Activated T-cell treated with anti-CD3 and anti-CD28 coated beads, Interleukin-2, amount 50 U/mL, for 4 hours (primary cell): ENCODE measurements at places on chromosomes 12 and 14.

DNA sequence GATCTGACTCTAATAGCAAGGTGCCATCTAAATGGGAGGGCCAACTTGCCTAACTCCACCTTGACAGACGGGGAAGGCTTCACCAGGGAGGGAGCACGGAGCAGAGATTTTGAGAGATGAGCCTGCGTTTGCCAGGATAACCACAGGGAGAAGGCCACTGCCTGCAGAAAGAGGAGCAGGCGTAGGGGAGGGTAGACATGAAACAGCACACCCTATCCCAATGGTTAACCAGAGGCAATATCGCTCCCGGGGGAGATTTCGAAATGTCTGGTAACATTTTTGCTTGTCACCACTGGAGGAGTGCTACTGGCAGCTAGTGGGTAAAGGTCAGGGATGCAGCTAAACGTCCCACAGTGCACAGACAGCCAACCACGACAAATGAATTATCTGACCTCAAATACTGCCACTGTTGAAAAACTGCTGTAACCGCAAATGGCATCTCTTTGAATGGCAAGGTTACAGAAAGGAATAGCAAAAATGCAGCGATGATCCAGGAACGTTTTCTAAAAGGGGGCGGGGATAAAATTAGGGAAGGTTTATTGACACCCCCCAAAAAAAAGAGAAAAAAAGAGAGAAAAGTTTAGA lies 126.0 kb upstream of the ATF7IP start:
- DNase-seq, result peak; percentile 17

- DNase-seq, result no peak
Measured at GRCh38 chr14:21796916-21797315, 123.3 kb upstream of the OR4E1 start.

- DNase-seq, result no peak
Measured at GRCh38 chr12:44551631-44552030, 324.5 kb downstream of the NELL2 start.

GRCh38 chr12:51922762-51923505 lies 15.6 kb downstream of the ACVRL1 start:
- no peak for DNase-seq

GRCh38 chr14:101834800-101835547 lies 73.5 kb downstream of the PPP2R5C start:
- DNase-seq, result no peak

DNA sequence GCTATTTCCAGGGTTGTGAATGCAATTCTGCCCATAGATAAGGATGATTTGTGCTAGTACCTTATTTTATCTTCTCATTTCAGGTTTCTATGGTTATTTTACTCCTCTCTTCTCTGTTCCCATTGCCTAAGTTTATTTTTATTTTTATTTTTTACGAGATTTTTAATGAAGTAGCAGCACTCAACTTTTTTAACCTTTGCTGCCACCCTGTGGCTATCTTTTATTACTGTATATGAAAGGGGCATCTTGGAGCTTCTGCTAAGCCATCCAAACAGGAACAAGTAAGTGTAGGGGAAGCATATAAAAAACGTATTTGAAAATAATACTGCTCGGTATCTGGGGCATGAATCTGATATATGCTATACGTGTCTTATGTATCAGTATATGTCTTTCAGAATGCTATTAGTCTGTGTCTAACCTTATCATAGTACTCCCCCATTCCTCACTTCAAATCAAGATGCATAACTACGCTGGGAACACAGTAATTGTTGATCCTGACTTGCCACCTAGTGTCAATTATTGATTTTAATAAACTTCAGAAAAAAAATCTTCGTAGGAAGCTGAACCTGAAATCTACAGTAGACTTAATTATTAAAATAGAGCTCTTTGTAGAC lies 60.3 kb downstream of the KLRG1 start:
- DNase-seq, result no peak

DNA sequence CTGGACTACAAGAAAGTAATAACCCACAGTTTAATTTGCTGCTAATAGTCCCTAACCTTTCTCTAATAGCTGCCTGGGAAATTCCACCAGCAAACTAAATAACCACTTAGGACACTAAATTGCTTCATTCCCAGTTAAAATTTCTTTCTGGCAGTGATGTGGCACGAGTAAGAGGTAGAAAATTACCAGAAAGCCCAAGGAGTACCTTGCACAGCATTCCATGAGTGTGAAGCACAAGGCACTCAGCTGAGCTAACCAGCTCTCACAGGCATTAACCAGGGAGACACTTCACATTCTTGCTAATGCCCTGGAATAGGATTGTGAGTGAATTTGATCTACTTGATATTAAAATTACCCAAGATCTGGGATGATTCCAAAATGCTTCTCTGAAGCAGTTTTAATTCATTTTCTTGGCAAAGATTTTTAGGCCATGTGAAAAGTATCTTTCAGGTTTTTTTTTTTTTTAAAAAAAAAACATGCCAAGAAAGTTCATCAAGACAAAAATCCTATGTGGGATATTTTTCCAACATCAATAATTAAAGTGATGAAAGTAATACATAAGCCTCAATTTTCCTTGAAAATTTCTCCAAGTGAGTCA lies 29.5 kb downstream of the TSPAN8 start:
- no peak for DNase-seq

GRCh38 chr14:100263141-100263540 lies 24.2 kb downstream of the YY1 start:
- no peak for DNase-seq

DNA sequence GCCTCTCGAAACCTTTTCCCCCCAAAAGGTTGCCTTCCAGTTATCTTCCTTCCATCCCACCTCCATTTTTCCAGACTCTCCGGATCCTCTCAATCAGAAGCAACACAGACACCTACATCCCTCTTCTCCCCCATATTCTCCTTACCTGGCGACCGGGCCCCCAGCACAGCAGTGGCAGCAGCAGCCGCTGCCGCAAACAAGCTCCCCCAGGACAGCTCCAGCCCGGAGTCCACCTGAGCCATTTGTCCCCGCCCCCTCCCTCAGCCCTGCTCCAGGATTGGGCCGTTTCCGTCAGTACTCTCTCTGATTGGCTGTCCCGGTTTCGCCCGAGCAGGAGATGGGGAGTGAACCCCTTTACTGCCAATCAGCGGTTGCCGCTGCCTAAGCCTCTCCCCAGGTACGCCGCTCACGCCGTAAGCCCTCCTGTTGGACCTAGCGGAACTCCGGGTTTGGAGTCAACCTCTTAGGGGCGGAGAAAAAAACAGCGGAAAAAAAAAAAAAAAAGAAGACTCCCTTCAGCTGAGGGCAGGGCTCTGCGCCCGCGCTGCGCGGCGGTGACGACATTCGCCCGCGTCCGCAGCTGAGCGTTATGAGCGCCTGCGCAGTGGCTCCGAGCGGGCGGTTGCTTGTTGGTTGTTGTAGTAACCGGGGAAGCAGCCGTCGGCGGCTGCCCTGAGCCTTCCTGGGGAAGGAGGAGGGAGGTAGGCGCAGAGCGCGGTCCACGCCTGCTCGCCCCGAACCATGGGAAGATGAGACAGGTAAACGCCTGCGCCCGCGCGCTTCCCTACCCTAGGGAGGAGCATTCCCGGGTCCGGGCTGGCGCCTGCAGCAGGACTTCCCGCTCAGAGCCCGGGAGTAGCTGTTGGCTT lies at the start of the genes ERG28 and TTLL5:
ERG28 (minus strand) TSS at position 247 of the 869 bp plus-strand sequence. CDS start 3,374 bp downstream, outside the sequence.
TTLL5 (plus strand) TSS at position 617 of the 869 bp plus-strand sequence. CDS start 1,904 bp downstream, outside the sequence.
- peak; percentile 94 for DNase-seq

- no peak for DNase-seq
Measured at GRCh38 chr14:50215416-50215815, 16.0 kb downstream of the SOS2 start.

DNA sequence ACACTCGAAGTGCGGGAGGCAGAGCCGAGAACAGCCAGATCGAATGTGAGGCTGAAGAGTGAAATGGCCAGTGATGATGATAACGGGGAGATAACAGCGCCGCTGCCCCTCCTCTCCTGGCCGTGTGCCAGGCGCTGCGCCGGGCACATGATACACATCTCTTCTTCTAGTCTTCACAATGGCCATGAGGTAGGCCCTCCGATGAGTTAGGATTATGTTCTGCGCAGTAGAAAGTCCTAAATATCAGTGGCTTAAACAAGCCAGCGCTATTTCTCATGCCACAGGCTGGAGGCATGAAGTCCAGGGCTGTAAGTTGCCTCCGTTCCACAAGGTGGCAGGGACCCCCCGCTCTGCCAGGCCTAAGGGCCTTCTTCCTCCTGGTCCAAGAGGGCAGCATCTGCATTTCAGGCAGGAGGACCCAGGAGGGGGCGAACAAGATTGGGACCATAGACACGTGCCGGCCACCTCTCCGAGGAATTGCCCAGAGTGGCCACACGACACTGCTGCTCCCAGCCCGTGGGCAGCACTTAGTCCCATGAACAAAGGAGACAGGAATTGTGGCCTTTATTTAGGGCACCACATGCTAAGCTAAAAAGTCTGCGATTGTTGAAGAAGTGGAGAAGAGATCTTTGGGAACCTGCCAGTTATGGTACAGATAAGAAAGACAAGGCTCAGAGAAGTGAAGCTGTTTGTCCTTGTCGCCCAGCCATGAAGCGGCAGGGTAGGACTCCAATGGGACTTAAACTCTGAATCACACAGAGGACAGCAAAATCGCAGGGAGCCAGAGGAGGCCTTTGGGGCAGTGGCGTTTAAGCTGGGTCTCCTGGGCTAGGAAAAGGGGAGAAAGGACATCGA lies 10.9 kb upstream of the HVCN1 start:
- no peak for DNase-seq

DNA sequence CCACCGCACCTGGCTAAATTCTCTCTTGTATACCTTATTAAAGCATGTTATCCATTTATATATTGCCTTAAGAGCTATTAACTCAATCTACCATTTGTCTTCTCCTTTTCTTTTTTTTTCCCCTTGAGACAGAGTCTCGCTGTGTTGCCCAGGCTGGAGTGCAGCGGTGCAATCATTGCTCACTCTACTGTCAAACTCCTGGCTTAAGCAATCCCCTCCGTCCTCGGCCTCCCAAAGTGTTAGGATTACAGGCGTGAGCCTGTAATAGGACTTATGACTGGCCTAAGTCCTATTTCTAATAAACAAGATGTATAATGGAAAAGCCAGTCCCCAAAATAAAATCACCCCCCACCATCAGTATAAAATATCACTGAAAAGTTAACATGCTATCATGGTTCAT lies 14.4 kb downstream of the SNX6 start:
- no peak for DNase-seq

- DNase-seq, result no peak
Measured at GRCh38 chr12:85519163-85519562, 239.1 kb downstream of the ALX1 start.
